Epithelial cell of proximal tubule (primary cell): ENCODE measurements at places on chromosomes 11 and 22.

GRCh38 chr11:75899806-75900205, 84.8 kb downstream of the UVRAG start:
- no peak for DNase-seq

DNA sequence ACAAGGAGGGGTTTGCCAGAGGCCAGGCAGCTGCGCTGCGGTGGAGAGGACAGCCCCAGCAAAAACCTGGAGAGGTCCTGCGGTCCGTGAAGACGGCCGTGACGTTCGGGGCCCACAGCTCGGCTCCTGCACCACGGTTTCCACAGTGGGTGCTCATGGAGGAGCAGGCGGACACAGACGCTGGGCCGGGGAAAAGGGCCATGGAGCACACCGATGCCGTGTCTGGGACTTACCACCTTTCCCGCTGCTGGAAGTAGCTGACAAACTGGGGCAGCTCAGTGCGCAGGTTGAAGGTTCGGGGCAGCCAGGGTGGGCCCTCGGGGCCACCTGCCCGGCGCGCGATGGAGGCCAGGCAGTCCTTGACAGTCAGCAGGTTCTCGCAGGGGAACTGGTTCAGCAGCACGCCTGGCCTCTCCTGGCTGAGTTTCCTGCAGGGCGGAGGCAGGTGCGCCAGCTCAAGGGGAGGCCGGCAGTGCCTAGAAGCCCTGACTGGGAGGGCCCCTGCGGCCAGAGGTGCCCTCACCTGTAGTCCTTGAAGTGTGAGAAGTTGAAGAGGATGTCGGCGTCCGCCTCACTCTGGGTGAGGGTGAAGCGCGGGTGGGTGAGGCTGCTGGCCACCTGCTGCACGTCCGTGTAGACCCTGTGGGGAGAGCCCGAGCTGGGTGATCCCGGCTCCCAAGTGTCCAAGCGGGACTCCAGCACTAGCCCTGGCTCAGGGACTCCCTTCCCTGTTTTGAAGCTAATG, 12.8 kb downstream of the TTLL12 start:
- DNase-seq: no peak

DNA sequence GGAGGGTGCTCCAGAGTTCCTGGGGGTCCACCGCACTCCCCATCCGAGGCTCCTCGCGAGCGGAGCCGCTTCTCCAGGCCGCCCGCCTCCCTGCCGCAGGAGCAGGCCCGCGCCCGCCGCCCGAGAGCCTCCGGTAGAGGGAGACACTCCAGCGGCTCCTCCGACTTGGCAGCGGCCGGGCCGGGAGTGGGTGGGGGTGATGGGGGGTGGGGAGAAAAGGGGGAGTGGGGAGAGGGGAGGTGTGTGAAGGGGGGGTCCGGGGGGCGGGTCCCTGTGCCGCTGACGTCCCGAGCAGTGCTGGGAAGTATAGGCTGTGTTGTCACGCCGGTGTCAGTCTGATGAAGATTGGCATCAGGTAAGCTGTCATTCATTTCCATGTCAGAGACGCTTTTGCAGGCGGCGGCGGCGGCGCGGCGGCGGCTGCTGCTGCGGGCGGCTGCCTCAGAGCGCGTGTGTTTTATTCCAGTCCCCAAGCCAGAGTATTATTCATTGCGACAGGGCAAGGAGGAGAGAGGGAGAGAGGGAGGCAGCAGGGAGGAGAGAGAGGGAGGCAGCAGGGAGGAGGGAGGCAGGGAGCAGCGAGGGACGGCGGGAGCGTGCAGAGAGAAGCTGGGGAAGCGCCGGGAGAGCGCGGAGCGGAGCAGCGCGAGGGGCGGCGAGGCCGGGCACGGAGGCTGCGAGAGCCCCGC, at the start of gene PKNOX2:
PKNOX2 (plus strand) TSS at position 330 of the 689 bp plus-strand sequence. CDS start 186,555 bp downstream, outside the sequence.
- DNase-seq: no peak

- no peak for DNase-seq
Observed at GRCh38 chr11:46778416-46778815, 59.4 kb downstream of the F2 start.

DNA sequence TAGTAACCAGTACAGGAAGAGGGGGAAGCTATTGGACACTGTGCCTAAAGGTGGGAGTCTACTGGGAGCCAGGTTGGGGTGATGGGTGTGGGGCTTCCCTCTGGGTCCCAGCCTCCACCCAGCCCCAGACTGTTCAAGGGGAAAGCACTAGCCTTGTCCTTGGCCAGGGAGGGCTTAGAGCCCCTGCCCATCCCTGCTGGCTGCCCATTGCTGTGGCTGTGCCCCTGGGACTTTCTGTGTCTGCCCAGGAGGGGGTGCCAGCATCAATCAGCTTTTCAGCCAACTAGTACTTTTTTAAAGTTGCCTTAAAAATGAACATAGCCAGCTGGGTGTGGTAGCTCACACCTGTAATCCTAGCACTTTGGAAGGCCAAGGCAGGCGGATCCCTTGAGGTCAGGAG, 19.9 kb downstream of the INCENP start:
- no peak for DNase-seq

DNA sequence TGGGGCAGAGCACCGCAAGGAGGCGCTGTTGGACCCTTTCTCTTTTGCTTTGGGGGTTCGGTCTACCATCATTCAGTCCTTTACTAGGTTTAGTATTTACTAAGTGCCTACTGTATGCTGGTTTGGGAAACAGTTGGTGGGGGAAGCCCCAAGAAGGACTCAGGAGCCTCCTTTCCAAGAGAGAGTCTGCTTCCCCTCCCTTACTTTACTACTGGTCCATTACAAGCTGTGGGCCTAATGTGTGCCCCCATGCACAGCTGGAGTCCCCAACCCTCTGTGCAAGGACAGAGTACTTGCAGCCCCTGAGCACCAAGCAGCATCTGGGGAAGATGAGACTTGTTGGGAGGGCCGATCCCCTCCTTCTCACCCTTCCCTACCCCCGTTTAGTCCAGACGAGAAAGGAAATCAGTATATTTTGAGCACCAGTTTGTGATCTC, 876 bp upstream of the UBE2L6 start:
- DNase-seq: no peak

DNA sequence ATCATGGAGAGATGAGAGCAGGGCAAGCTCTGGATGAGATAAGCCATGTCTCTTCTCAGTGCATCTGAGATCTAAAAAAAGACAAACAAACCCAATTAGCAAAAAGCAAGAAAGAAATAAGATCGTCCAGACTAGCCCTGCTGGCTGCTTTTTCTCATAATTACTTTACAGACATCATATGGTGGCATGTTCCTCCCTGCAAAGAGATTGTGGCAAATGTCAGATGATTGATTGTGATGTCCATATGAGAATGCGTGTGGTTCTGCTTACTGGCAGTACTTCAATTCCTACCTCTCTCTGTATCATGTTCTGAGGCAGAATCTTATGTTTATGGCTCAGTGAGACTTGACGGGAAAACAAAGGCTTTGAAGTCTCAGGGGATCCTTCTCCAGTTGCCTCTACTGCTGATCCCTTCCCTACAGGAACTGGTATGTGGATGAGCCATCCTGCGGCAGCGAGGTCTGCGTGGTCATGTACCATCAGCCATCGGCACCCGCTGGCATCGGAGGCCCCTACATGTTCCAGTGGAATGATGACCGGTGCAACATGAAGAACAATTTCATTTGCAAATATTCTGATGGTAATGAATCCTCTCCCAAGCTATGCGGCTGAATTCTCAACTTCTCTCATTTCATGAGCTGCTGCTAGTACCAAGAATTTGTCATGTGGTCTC, 8.8 kb downstream of the LAYN start:
- DNase-seq: no peak

- DNase-seq: no peak
Observed at GRCh38 chr11:31412946-31413345, 43.3 kb downstream of the DNAJC24 start.

DNA sequence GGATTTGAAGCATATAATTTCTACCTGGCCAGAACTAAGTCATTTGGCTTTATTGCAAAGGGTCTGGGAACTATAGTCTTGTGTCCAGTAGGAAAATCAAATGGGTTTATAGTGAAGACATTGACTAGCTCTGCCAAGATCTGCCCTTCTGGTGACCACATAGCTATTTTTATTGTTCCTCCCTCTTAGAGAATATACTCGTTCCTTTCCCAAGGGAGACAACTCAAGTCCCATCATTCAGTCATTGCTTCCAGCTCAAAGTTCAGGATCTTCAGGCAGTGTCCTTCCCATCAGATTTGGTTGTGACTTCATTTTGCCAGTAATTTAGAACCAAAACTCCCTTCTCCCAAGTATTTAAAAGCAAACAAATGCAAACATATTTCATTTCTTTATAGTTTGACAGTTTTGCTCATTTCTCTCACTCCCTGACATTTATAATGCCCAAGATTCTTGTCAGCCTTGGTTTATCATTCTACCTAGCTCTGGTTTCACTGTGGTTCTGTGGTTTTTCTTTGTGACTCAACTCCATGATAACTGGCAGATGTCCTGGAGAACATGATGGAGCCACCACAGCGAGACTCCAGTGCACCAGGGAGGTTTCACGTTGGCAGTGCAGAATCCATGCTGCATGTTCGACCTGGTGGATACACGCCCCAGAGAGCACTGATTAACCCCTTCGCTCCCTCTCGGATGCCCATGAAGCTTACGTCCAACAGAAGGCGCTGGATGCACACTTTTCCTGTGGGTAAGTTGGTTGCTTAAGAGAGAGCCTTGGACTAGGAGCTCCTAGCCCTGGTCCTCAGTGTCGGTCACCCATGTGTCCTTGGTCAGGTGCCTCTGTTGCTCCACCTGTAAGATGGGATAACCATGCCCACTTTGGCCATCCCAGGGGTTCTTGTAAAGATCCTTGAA, 64.9 kb downstream of the DEPDC5 start:
- DNase-seq: no peak

GRCh38 chr11:122789907-122790306, 48.4 kb upstream of the CRTAM start:
- DNase-seq: no peak

DNA sequence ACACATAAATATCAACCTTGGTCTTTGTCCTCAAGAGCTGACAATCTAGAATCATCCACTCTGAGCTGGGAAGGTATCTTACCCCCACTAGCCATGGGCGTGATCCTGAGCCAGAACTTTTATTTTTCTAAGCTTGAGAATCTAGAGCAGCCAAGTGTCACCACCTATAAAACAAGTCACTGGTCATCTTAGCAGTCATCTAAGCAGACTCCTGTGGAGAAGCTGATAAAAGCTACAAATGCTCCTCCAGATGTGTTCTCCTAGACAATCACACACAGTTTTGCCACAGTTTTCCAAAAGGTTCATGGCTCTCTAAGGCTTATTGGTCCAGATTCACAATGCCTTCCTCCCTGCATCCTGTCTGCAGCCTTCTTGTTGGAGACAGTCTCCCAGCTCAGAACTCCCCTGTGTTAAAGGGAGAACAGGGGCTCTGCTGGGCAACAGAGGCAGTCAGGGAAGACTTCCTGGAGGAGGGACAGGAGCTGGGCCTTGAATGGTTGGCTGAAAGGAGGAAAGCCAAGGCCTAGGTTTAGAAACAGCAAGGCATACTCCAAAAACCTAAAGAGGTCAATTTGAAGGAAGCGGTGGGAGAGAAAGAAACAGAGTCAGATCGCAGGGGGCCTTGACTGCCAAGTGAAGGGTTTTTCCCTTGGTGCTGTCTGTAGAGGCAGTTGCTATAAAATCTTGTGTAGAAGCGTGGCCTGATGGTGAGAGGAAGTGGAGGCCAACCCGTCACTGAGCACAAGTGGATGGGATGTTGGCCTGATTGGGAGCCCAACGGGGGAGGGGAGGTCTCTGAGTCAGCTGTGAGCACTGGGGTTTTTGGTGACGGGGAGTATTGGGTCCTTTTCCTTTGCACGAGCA, 42.0 kb downstream of the ALX4 start:
- no peak for DNase-seq

DNA sequence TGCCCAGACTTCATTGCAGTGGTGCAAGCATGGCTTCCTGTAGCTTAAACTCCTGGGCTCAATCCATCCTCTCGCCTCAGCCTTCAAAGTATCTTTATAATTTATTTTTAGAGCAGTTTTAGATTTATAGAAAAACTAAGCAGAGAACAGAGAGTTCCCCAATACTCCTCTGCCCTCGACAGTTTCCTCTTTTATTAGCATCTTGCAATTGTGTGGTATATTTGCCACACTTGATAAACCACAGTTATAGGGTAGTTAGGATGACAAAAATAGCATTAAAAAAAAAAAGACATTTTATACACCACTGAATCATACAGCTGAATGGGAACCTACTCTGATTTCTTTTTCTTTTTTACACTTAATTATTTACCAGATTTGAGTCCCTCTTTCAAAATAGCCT, 31.2 kb downstream of the MS4A2 start:
- DNase-seq: no peak

DNA sequence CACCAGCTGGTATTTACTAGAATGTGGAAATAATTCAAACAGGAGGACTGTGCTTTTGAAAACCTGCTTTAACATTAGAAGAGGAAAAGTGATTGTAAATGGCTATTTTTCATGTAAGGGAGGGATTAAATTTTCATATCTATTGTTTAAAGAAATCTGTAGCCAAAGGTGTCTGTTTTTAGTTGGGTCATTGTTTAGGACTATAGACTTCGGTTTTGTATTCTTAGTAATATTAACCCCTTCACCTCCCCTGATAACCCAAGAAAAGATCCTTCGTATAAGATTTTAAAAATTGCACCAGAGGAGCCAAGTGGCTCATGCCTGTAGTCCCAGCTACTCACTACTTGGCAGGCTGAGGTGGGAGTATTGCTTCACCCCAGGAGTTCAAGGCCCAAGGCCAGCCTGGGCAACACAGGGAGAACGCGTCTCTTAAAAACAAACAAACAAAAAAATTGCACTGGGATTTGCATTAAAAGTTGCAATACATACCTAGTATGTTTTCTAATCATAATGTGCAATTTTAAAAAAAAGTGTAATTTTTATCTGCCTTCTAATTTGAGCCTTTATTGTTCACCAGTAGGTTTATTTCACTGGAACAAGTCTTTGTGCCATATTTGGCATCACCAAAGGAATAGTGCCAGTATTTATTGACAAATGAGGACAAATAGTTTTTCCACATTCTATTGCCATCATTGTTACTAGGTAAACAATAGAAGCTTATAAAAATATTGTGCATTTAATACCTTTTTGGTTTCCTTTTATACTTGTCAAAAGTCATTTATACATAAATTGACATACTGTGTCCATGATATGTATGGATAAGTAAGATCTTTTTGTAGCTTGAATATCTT, 34.3 kb downstream of the MTMR3 start:
- no peak for DNase-seq

- DNase-seq: no peak
Observed at GRCh38 chr22:20400606-20401375, 6.8 kb downstream of the ZNF74 start.
